Stimulated activated CD4-positive, alpha-beta T cell treated with anti-CD3 and anti-CD28 coated beads, Interleukin-15, amount 100 ng/mL, for 1 hour (primary cell): ENCODE measurements at places on chromosomes 2 and 18.

DNA sequence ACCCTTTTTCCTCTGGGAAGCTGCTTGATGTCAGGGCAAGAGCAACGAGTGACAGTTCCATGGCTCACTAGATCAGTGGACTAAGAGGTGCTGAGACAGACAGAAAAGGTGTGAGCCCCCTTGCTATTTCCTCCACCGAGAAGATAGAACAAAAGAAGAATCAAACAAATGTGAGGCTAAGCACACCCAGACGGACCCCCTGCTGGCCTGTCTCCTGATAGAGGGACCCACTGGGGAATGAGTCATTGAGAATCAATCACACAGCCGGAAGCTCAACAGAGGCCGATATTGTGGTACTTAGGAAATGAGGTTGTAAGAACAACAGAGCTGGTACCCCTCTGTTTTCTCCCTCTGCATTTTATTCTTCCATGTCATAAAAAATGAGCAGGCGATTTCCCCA, 89.8 kb upstream of the TEX51 start:
- no peak for DNase-seq

DNA sequence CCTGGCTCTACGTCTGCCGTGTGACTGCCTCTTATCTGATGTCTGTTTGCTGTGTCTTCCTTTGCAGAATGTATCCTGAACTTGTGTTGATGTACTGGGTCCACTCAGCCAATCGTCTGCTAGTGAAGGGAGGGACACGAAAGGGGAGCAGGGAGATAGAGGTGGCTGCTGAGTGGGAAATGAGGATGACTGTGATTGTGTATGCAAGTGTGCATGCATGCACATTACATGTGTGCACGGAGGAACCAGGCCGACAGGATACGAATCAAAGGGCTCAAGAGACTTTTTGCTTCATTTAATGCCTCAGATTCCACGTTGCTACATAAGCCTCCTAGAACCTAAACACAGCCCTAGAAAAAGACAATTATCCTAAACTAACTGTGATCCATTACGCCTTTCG, 111.2 kb downstream of the TFCP2L1 start:
- no peak for DNase-seq

- no peak for DNase-seq
These were observed 81.2 kb downstream of the PDCL3 start for GRCh38 chr2:100643906-100644501.

GRCh38 chr2:239245107-239245506, 155.7 kb downstream of the HDAC4 start:
- DNase-seq = no peak

DNA sequence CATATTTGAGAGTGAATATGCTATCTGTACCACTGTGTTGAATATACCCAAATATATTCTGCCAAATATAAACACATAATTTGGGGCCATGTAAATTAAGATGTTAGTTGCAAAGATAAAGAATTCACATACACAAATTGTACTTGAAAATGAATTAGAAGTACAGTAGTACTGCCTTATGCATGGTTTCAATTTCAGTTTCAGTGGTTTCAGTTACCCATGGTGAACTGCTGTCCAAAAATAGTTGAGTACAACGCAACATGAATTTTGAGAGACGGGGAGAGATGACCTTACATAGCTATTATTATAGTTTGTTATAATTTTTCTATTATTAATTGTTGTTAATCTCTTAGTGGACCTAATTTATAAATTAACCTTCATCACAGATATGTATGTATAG, 1313.0 kb upstream of the FAM98A start:
- no peak for DNase-seq

DNA sequence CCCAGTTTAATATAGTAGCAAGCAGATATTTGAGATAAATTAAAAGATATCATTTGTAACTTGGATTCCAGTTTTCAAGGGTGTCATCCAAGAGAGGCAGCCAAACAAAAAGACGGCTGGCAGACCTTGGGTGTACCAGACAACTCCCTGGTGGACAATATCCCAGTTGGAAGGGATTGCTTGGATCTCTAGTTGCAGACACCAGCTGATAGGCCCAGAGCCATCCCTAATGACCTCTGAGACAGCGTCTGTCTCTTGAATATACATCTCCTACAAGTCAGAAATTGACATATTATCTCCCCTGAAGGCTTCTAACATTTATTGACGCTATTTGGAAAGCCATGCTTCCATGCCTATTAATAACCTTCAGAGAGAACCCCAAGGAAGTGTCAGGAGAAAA, 67.7 kb downstream of the ACVR1 start:
- no peak for DNase-seq

- no peak for DNase-seq
These were observed 45.9 kb upstream of the CNGA3 start for GRCh38 chr2:98300141-98300874.

DNA sequence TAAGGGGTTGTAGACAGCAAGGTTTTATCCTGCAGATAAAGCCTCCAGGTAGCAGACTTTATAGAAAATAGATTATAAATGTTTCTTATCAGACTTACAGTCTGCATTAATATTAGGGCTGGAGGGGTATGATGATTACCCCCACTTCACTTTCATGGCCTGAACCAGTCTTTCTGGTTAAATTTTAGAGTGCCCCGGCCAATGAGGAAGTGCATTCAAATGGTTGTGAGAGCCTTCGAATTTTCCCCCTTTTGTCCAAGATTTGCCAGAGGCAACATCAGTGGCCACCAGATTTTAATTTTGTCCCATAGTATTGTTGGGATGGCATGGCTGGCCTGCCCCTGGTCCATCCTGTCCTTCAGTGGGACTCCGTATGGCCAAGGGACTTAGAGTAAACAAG, 31.6 kb downstream of the COMMD1 start:
- DNase-seq = no peak

DNA sequence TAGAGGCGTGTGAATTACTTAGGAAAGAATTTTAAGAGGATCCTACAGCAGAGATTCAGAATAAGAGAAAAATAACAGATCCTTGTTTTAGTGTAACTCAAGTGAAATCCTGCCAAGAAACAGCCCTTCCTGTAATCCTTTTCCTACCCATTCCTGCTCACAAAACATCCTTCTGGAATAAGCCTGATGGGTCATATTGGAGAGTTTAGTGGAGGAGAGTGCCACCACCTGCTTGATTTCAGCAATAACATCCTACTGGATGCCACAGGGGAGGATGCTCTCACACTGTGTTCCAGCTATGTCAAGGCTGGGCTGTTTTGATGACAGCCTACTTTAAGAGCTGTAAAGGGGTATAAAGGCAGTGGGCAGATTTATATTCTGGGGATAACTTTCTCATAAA, 54.8 kb upstream of the CCDC178 start:
- DNase-seq = no peak

- no peak for DNase-seq
These were observed 16.4 kb upstream of the RBM44 start for GRCh38 chr2:237782181-237782580.

DNA sequence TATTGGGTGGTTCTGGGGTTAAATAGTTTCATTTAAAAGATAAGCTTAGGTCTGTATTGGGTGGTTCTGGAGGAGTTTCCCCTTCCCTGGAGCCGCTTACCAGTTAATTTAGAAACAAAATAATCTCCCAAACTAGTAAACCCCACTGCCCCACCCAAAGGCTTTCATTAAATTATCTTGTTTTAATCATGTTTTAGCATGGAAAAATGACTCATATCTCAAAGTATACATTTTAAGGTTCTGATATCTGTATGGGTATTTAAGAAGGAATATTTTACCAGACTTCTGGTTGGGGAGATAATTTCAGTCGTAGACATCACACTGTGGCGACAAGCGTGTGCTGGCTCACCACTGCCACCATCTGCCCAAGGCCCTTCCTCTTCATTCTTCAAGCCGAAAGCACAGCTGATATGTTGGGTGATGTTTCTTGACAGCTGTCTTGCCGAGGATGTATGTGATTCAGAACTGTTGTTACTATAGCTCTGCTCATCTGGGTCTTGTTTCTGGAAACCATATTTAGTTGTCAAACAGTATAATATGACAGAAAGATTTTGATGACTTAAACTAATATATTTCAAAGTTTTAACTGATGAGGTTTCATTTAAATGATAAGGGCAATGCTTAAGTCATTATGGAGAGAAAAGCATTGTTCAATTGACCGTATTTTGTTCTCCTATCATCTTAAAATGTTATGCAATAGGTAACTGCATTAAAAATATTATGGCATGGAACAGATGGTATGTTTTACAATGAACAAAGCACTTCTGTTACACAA, 5.1 kb downstream of the FIGLA start:
- DNase-seq = no peak

- no peak for DNase-seq
These were observed 20.7 kb downstream of the ASPRV1 start for GRCh38 chr2:69940691-69941090.

- no peak for DNase-seq
These were observed 99.6 kb downstream of the KCTD1 start for GRCh38 chr18:26448714-26449159.

DNA sequence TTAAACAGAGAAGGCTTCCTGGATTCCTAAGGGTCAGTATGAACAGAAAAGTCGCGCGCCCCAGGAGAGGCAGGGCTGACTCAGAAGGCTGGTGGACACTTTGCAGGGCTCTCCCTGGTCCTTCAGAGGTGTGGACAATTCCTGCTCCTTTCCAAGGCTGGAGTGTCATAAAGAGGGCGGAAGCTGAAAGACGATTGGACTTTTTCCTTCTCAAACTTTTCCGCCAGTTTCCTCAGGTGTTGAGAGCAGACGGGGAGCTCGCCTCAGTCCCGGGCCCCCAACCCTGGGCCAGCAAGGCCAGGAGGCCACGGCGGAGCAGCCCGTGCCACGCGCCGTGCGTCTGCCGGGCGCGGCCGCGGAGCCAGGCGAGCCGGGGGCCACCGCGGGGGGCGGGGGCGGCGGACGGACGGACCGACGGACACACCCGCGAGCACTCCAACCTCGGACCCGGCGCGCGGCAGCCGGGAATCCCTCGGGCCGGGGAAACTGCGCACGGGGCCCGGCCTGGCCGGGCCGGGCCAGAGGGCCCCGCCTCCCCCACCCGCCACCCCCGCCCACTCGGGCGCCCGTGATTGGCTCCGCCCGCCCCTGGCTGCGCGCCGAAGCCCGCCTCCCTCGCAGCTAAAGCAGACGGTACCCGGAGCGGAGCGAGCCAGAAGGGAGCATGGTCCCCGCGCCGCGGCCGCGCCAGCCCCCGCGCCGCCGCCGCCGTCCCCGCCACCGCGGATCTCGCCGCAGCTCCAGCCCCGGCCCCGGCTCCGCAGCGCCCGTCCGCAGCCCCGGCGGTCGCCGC, at the start of gene KLHL29:
Gene KLHL29 (plus strand): TSS at position 629 of the 793 bp plus-strand sequence. CDS start 177,018 bp downstream, outside the sequence.
- peak; percentile 45 for DNase-seq

DNA sequence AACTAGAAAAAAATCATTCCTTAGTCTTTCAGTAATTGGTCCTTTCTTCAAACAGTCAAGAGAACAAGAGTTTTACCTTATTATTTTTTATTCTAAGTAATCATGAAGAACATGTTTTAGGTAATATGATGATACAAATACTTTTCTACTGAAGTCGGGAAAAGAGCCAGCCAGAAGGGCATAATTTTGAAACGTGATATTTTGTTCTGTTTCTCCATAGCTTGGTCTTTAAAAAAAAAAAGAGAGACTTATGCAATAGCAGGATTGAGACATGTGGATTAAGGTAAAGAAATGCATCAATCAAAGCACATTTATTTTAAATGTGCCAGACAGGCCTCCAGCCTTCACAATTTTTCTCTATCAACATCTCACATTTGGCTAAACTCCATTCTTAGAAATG, 1016.8 kb downstream of the CNTNAP5 start:
- no peak for DNase-seq

- no peak for DNase-seq
These were observed 1154.1 kb downstream of the RPIA start for GRCh38 chr2:89845532-89845931.

- DNase-seq = no peak
These were observed 489.7 kb downstream of the SOX11 start for GRCh38 chr2:6181926-6182325.

- no peak for DNase-seq
These were observed 240.7 kb upstream of the DPP10 start for GRCh38 chr2:114201781-114202180.

DNA sequence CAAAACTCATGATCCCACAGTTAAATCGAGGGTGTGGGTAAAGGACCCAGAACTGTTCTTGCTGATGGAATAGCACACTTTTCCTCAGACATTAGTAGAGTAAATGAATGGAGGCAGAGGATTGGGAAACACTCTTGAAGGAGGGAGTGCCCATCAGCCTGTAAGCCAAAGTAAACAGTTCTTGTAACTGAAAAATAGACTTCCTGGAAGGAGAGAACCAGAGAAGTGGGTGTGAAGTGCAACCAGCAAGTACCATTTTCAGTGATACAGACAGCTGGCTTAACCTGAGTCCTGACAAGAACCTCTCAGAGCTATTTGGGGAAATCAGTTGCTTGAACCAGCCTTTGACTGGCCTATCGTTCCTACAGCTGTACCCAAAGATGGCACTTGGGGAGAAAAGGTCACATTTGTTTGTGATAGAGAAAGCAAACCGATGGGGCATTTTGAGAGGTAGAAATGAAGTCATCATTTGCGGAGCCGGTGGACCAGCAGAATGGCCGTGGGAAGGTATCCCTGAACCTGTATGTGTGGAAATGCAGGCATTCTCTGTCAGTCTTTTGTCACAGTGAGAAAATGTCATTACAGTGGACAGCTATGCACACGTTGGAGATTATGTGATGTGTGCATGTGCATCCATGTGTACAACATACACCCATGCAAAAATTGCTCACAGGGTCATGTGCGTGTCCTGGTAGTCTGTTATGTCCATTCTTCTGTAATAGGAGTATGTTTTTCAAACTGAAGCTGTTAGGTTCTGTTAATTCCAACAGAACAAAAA, 17.8 kb downstream of the CRIM1 start:
- DNase-seq = no peak

DNA sequence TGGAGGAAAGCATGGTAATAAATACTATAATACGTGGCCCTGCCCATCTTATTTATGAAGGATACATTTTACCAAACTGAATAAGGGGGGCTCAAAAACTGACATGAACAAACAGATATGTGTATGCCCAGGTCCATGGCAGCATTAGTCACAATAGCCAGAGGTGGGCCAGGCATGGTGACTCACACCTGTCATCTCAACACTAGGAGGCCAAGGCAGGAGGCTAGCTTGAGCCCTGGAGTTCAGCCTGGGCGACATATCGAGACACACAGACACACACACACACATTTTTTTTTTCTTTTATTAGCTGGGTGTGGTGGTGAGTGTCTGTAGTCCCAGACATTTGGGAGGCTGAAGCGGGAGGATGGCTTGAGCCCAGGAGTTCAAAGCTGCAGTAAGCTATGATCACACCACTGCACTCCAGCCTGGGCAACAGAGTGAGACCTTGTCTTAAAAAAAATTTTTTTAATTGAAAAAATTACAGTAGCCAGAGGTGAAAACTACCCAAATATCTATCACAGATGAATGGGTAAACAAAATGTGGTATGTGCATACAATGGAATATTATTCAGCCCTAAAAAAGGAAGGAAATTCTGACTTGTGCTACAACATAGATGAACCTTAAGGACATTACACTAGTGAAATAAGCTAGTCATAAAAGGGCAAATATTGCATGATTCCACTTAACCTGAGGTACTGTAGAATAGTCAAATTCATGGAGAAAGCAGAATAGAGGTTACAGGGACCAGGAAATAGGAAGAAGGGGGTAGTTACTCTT, 8.0 kb downstream of the ATP8B1 start:
- DNase-seq = no peak

GRCh38 chr2:20357638-20358389, 7.2 kb upstream of the PUM2 start:
- no peak for DNase-seq
